Small intestine (tissue), 16 donors: ENCODE measurements at places on chromosomes 5 and 9. TPM values are rescaled to one million over a fixed set of nuclear protein-coding genes. Genes with fewer than 3 reads are reported as not detected.

- peak within 1 kb of the TSS; percentile 91 for H3K27ac ChIP-seq
- DNase-seq, result peak; percentile 96
- no peaks in the 10 kb centered on the region for H3K27me3 ChIP-seq
- peaks cover 44% of the 10 kb centered on the region for H3K36me3 ChIP-seq
Observed at GRCh38 chr9:133459476-133460404, at the start of gene CACFD1. Gene CACFD1, plus strand, starts transcription at chr9:133459978. Its CDS starts 89 bp downstream, at chr9:133460067.

DNA sequence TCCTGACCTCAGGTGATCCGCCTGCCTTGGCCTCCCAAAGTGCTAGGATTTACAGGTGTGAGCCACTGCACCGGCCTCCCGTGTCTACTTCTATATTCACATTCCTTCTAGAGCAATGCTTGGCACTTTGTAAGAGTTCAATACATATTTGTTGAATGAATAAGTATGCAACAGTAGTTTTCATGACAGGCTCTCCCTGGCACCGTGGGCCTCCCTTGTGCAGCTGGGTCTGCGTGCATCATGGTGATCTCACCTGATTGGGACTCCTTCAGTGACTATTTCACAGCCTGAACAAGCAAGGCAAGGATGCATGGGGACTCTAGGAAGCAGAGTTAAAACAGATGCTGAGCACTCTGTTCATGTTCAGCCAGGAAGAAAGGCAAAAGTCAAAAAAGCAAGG is 6.8 kb upstream of the ZBTB34 start:
- H3K36me3 ChIP-seq, result no peaks in the 10 kb centered on the region
- H3K27ac ChIP-seq, result no peak overlapping the region
- peaks cover 8% of the 10 kb centered on the region for H3K27me3 ChIP-seq
- no peaks in the 10 kb centered on the region for H3K4me1 ChIP-seq
- H3K4me3 ChIP-seq, result no peak overlapping the region

- H3K4me1 ChIP-seq, result no peaks in the 10 kb centered on the region
- no peak for DNase-seq
- no peaks in the 10 kb centered on the region for H3K36me3 ChIP-seq
- no peak overlapping the region for H3K27ac ChIP-seq
- no peak overlapping the region for H3K4me3 ChIP-seq
Observed at GRCh38 chr5:119655061-119655460, 25.7 kb downstream of the FAM170A start.

DNA sequence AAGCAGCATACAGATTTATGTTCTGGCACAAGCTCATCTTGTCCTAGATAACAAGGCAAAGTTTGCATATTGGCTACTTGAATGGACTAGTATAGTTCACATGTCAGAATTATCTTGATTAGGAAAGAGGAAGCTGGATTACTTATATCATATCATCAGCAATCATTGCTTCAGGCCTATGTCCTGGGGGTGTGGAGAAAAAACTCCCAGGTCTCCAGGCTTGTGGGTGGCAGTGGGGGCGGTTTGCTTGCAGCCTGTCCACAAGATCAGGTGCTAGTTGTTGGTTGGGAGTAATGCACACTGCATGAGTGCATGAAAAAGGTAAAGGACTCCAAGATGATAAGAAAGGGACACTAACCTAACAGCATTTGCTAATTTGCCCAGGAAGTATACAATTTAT is 326.4 kb upstream of the PDE4D start:
- H3K27me3 ChIP-seq, result no peaks in the 10 kb centered on the region
- no peak overlapping the region for H3K4me3 ChIP-seq
- H3K4me1 ChIP-seq, result no peaks in the 10 kb centered on the region
- no peak for DNase-seq
- no peak overlapping the region for H3K27ac ChIP-seq

DNA sequence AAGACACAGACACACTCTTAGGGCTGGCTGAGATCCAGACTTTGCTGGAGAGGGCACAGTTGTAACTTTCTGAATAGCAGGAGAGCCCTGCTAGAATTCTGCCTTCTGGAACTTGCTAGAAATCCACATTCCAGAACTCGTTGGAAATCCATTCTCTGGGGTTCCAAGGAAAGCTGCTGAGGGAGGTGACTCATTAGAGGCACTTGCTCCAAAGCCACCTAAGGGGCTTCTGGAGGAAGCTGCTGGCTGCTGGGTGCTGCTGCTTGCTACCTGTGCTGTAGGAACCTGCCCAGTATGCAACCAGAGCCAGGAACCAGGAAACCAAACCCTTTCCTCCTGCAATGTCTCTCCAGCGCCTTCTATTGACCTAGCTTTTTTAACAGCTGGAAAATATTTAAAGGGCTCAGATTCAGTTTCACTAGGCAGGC is 4.1 kb upstream of the TLE4 start:
- no peak overlapping the region for H3K4me3 ChIP-seq
- peaks cover 8% of the 10 kb centered on the region for H3K4me1 ChIP-seq
- H3K36me3 ChIP-seq, result no peaks in the 10 kb centered on the region
- H3K27me3 ChIP-seq, result peaks cover 11% of the 10 kb centered on the region
- DNase-seq, result peak; percentile 39

DNA sequence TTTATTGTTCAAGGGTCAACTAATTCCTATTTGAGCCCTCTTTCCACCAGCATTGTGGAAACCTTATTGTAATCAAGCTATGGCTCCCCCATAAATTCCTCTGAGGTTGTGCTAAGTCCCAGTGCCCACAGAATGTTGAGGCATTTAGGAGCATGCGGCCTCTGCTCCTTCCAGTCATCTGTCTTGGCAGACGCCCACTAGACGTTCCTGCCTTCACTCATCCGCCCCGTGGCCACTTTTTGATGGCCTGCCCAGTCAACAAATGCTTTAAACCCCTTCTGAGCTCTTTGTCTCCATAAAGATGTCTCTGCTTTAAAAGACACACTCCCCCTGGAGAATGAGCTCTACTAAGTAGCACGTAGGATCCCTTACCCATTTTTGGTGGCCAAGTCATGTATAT is 104.7 kb downstream of the GAS1 start:
- H3K4me1 ChIP-seq, result no peaks in the 10 kb centered on the region
- no peak overlapping the region for H3K27ac ChIP-seq
- DNase-seq, result no peak
- H3K4me3 ChIP-seq, result no peak overlapping the region

DNA sequence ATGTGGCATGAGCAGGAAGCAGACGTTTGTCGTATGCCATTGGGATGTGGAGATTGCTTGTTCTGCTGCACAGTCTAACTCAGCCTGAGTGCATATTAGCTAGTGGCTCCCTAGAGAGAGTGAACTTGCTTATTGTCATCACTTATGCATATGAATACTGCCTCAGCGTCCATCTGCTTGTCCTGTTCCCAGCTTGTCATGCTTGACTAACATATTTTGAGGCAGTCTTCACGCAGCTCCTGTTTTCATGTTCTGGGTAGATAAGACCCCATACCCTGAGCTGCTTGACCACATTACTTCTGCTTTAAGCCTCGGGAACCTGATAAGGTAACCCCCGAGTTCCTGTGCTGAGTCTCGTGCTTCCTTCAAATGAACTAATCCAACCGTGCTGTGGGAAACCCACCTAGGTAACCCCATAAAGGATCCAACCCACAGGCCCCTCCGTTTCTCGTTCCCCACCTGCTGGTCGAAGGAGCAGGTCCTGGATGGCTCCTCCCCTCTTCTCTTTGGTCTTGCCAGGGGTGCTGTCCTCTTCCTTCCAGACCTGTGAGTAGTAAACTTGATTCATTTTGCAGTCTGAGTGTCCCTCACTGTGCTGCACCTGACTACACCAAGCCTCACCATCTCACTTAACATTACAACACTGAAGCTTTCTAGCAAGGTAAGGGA is 25.0 kb downstream of the ANKRD33B start:
- H3K27me3 ChIP-seq, result no peaks in the 10 kb centered on the region
- H3K4me1 ChIP-seq, result no peaks in the 10 kb centered on the region
- no peak overlapping the region for H3K27ac ChIP-seq

The TMOD1 gene
- polyA plus RNA-seq, result 1.8 TPM

The FOXD4L3 gene
- polyA plus RNA-seq, result 0.45 TPM

DNA sequence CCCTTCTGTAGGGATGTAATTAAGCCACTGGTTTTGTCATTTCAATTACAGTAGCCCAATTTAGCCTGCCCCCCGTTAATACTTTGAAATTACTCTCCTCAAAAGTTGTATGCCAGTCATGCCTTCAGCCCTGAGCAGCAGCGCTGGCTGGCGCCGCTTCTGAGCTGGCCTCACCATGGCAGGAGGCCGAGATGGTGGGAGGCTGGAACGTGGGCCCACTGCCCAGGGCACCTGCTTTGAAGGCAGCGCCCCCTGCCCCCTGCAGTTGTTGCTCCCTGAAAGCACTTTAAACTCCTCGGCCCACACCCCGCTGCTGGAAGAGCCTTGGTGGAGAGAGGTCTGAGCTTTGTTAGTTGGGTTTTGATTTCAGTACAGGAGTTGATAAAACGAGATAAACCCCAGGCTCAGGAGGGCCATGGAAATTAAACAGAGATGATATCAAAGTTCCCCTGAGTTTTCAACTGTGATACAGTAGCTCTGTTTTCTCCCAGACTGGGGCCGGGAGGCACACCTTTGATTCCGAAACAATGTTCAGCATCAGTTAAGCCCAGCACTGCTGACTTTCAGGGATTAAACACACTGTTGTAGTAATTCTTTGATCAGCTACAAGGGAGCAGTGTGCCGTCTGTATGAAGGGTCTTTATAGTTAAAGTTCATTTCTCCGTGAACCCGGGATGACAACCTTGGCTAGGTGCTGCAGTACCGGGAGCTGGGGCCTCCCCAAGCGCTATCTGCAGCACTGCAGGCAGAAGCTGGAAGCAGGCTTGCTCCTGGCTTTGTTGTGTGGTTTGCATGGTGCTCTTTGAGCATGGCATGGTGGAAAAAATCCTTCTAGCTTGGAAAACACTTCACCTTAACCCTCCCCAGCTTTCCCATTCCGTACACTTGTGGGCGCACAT is 9.5 kb downstream of the MVB12B start:
- H3K27ac ChIP-seq, result no peak overlapping the region
- no peaks in the 10 kb centered on the region for H3K4me1 ChIP-seq
- H3K27me3 ChIP-seq, result no peaks in the 10 kb centered on the region
- H3K4me3 ChIP-seq, result no peak overlapping the region
- DNase-seq, result peak; percentile 18
- no peaks in the 10 kb centered on the region for H3K36me3 ChIP-seq

GRCh38 chr9:110249603-110250002 is 6.7 kb downstream of the TXN start:
- H3K27me3 ChIP-seq, result no peaks in the 10 kb centered on the region
- no peak overlapping the region for H3K4me3 ChIP-seq
- peaks cover 13% of the 10 kb centered on the region for H3K36me3 ChIP-seq
- no peak for DNase-seq
- peaks cover 11% of the 10 kb centered on the region for H3K4me1 ChIP-seq

- H3K27me3 ChIP-seq, result peaks cover 11% of the 10 kb centered on the region
- no peaks in the 10 kb centered on the region for H3K36me3 ChIP-seq
- DNase-seq, result no peak
- no peaks in the 10 kb centered on the region for H3K4me1 ChIP-seq
- H3K4me3 ChIP-seq, result peak overlapping the region; percentile 63
- H3K27ac ChIP-seq, result no peak overlapping the region
Observed at GRCh38 chr9:106861640-106862109, 1.3 kb upstream of the ZNF462 start.

The SCGB3A2 gene
- polyA plus RNA-seq, result not detected

The SYNPO gene
- 23.2 TPM for polyA plus RNA-seq

DNA sequence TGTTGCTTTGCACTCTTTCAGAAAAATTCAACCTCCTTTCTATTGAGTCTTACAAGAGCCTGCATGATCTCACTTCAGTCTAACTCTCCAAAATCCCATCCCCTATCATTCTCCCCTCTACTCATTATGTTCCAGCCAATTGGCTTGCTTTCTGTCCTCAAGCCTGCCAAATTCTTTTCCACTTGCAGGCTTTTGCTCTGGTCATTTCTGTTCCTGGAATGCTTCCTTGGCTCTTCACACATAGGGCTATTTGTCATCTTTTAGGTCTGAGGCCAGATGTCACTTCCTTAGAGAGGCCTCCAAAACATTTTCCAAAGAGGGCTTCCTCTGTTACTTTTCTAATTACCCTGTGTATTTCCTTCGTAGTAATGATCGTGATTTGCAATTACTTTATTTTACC is 11.8 kb upstream of the CHD1 start:
- no peak for DNase-seq
- H3K27ac ChIP-seq, result no peak overlapping the region
- no peaks in the 10 kb centered on the region for H3K36me3 ChIP-seq

The CCL19 gene
- polyA plus RNA-seq, result not detected

- H3K4me1 ChIP-seq, result peaks cover 4% of the 10 kb centered on the region
- no peak for DNase-seq
- no peak overlapping the region for H3K27ac ChIP-seq
- H3K36me3 ChIP-seq, result no peaks in the 10 kb centered on the region
- no peaks in the 10 kb centered on the region for H3K27me3 ChIP-seq
Observed at GRCh38 chr5:76406014-76406413, 2.9 kb downstream of the IQGAP2 start.

- peaks cover 2% of the 10 kb centered on the region for H3K4me1 ChIP-seq
- H3K27ac ChIP-seq, result no peak overlapping the region
- no peak overlapping the region for H3K4me3 ChIP-seq
- no peaks in the 10 kb centered on the region for H3K36me3 ChIP-seq
- no peak for DNase-seq
Observed at GRCh38 chr9:27534131-27534530, 4.5 kb upstream of the MOB3B start.

DNA sequence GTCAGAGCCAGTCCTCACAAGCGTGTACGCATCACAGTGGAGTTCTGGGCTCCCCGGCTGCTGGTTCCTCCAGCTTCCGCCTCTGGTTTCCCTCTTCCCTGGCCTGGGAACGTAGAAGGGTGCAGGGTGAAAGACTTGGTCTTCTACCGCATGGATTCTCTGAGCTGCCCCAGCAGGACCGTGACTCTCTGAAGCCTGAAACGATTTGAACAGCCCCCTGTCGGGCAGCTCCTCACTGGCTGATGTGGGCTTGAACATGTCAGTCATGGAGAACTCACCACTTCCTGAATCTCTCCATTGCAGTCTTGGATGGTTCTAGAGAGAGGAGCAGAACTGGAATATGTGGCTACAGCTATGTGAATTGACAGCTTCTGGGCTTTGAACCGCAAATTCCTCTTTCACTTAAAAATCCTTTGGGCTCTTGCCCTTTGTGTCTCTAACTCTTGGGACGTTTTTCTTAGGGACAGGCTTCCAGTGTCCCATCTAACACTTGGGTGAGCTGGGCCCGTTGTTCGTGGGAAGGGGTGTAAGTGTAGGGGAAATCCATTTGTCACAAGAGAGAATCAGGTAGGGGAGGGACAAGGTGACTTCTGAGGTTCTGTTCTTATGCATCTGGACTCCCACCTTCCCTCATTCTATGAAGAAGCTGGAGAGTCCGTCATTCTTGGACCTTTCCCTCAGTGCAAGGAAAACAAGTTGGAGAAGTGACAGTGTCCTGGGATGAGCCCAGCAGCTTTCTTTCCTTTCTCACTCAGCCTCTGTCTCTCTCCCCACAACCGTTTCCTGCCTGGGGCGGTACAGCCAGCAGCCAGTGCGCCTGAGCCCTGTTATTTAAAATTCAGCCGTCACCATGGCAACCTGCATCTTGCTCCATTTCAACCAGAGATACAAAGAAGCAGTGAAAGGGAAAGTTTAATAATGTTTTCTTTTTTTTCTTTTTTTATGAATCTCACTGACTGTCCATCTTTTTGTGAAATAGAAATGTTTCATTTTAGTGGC is 84.7 kb downstream of the PTTG1 start:
- no peak overlapping the region for H3K4me3 ChIP-seq
- DNase-seq, result no peak
- H3K36me3 ChIP-seq, result no peaks in the 10 kb centered on the region
- H3K4me1 ChIP-seq, result no peaks in the 10 kb centered on the region
- H3K27me3 ChIP-seq, result no peaks in the 10 kb centered on the region
- no peak overlapping the region for H3K27ac ChIP-seq

- no peaks in the 10 kb centered on the region for H3K27me3 ChIP-seq
- no peak overlapping the region for H3K27ac ChIP-seq
- H3K4me1 ChIP-seq, result no peaks in the 10 kb centered on the region
- no peak overlapping the region for H3K4me3 ChIP-seq
- no peaks in the 10 kb centered on the region for H3K36me3 ChIP-seq
- DNase-seq, result no peak
Observed at GRCh38 chr9:115395511-115396021, 277.6 kb upstream of the TNC start.

The SV2C gene
- polyA plus RNA-seq, result not detected

The GBGT1 gene
- polyA plus RNA-seq, result 7.6 TPM
